ENCODE measurements at places on chromosomes 7 and 10.

- DNase-seq: no peak
Observed at GRCh38 chr7:93574646-93575554, at the start of gene CALCR. Gene CALCR, minus strand, starts transcription at chr7:93574724. Its CDS starts 87,743 bp downstream, at chr7:93486981.

GRCh38 chr10:105195831-105196230, 554.7 kb downstream of the SORCS3 start:
- DNase-seq: no peak

DNA sequence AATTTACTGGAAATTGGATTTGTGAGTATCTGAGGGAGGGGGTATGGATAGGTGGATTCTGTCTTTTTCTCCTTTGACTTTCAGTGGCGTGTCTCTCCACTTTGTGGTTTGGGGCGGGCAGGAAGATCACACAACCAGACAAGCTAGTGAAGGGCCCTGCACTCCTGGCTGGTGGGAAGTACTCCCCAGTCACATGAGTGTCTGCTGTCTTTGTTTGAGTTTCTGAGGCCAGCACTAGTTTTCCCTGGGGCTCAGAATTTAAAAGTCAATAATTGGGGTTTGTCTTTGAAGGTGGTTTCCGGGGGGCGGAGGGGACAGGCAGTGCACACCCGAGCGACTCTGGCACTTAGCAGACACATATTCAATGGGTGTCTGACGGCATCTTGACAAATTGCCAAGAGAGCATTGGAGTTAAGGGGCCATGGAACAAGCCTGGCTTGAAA, 120.1 kb downstream of the WDFY4 start:
- no peak for DNase-seq

DNA sequence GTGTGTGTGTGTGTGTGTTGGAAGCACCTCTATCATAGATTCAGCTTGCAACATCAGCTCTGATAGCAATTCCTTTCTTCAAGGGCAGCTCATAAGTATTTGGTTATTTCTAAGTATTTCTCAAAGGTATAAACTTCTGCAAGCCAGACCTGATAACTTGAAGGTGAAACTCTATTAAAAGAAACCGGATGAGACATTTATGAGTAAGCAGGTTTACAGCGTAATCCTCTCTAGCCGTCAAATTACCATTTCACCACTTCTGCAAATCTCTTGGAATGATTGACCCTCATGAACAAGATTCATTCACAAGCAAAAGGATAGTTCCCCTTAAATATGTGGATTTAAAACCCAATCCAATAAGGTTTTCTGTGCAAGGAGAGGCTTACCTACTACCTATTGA, 23.1 kb downstream of the PDE1C start:
- DNase-seq: no peak

DNA sequence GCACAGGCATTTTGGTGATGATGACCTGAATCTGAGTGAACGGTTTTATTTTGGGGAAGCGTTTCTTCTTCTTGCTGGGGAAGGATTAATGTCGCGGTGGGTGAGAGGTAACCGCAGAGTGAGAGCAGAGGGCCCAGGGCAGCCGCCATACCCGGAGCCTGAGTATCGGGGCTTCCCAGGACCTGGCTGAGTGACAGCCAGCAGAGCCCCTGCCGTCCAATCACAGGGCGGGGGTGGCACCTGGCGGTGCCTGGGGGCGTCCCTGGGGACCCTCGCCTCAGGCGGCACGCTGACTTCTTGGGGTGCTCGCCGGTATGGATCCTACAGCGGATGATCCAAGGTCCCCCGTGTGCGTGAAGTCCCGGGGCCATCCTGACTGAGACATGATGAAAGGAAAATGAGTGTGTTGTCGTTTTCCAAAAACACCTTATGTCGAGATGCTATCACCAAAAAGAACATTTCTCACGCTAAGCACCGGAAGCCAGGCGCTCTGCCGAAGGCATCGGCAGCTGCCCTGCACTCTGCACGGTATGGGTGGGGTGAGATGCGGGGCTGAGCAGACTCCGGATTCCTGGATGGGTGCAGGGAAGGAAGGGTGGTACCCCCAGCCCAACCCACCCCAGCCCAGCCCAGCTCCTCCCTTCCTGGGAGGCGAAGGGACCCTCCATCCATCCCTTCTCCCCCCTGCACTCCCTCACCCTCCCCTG, 227.9 kb upstream of the SHH start:
- no peak for DNase-seq

DNA sequence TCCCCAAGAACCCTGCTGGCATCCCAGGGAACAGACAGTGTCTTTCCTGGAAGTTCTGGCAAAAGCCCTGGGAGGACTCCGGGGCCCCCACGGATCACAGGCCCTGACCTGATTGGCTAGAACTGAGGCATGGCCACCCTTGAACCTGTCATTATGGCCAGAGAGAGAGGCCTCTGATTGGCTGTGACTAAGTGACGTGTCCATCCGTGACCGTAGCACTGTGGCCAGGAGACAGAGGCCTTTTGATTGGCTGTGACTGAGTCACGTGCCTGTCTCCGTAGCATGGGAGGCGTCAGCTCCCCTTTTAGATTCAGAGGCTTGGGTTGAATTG, 163.8 kb downstream of the RGS10 start:
- no peak for DNase-seq

- DNase-seq: no peak
Observed at GRCh38 chr10:59711871-59712494, 2.3 kb upstream of the SLC16A9 start.

- DNase-seq: no peak
Observed at GRCh38 chr10:60389413-60390025, at the start of gene ANK3. Gene ANK3, minus strand, starts transcription at chr10:60389875. Its CDS starts 337 bp downstream, at chr10:60389538.

- no peak for DNase-seq
Observed at GRCh38 chr10:58385784-58386112, 538 bp downstream of the TFAM start.

- no peak for DNase-seq
Observed at GRCh38 chr7:698515-699475, 27.7 kb upstream of the DNAAF5 start.

DNA sequence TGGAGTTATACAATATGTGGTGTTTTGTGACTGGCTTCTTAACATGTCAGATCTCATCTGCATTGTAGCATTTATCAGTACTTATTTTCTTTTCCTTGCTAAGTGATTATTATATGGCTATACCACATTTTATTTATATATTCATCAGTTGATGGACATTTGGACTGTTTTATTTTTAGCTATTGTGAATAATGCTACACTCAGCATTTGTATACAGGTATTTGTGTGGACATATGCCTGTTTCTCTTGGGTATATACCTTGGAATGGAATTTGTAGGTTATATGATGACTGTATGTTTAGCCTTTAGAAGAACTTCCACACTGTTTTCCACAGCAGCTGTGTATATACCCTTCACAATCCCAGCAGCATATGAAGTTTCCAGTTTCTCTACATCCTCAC, 86.5 kb downstream of the GSDME start:
- no peak for DNase-seq

- DNase-seq: no peak
Observed at GRCh38 chr10:90652519-90652918, 205.3 kb downstream of the HTR7 start.

- DNase-seq: no peak
Observed at GRCh38 chr7:41005374-41005901, 697.5 kb downstream of the INHBA start.

- DNase-seq: no peak
Observed at GRCh38 chr7:370259-370625, 80.3 kb downstream of the FOXL3 start.

DNA sequence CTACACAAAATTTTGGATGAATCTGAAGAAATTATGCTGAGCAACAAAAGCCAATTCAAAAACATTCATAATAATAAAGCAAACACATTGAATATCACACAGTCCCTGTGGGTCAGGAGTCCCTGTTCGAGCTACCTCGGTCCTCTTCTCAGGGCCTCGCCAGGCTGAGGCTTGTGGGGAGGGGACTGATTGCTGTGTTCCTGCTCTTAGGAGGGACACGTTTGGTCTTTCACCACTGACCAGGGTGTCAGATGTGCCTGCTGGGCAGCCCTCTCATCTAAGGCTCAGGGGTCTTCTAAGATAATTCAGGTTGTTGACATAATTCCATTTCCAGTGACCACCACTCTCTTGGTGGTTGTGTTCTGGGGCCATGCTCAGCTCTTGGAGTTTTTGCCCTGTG, 233.8 kb upstream of the PPP2R2D start:
- DNase-seq: no peak

DNA sequence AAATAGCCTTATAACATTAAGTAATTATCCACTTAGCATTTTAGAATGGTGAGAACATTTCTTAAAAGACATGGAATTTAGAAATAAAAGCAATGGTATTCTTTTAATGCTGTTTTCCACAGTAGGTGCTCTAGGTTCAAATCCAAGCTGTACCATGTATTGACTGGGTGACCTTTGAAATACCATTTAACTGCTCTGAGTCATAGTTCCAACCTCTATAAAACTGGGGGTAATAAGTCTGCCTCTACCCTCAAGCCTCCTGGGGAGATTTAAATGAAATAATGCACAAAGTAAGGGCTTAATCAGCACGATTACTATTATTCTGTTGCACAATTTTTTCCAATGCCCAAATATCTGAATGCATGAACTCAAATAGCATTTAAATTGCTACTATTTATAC, 236.4 kb upstream of the CCDC6 start:
- no peak for DNase-seq

DNA sequence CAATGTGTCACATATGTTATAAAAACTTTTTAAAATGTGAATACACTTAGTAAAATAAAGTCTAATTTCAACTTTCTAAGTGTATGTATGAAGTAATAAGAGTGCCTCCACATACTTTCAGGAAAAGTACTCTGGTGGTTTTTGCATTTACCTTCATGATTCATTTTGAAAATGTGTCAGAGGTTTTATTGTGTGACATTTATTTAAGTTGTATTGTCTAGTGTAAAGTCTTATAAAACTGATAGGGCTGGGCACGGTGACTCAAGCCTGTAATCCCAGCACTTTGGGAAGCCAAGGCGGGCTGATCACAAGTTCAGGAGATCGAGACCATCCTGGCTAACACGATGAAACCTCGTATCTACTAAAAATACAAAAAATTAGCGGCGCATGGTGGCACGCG, 226.5 kb downstream of the ITGB1 start:
- DNase-seq: no peak

- DNase-seq: no peak
Observed at GRCh38 chr7:69060516-69060915, 537.8 kb upstream of the AUTS2 start.

DNA sequence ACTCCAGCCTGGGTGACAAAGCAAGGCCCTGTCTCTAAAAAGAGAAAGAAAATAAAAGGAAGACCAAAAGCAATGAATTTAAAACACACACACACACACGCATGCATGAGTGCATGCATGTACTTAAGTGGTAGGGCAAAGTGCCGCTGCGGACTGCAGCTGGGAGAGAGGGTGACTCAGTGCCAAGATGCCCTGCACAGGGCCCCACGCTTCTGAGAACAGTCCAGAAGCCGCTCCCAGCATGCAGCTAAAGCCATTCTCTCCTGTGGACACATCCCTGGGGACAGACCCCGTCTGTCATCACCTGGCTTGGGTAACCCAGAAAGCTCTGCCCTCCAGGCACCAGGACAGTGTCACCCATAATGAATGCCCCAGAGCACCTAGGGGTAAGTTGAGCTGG, 61.0 kb upstream of the MYL10 start:
- no peak for DNase-seq

DNA sequence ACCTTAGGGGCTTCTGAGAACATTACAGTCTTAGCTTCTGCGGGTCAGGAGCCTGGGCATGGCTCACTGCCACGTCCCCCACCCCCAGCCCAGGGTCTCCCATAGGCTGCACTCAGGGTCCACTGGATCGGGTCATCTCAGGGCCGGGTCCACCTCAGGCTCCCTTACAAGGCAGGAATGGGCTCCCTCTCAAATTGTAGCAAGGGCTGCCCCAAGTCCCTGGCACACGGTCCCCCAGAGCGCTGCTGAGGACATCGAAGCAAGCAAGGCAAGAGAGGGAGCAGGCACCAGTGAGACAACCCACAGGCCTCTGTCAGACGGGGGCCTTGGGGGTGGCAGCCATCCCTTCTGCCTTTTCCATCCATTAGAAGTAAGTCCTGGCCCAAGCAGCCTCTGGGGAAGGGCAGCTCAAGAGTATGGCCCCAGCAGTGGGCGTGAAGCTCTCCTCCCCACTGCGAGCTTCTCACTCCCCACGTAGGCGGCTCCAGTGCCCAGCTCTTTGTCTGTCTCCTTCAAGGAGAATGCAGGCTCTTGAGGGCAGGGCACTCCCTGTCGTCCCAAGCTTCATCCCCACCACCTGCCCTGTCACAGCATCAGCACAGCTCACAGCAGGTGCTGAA, 18.0 kb upstream of the RET start:
- DNase-seq: no peak

DNA sequence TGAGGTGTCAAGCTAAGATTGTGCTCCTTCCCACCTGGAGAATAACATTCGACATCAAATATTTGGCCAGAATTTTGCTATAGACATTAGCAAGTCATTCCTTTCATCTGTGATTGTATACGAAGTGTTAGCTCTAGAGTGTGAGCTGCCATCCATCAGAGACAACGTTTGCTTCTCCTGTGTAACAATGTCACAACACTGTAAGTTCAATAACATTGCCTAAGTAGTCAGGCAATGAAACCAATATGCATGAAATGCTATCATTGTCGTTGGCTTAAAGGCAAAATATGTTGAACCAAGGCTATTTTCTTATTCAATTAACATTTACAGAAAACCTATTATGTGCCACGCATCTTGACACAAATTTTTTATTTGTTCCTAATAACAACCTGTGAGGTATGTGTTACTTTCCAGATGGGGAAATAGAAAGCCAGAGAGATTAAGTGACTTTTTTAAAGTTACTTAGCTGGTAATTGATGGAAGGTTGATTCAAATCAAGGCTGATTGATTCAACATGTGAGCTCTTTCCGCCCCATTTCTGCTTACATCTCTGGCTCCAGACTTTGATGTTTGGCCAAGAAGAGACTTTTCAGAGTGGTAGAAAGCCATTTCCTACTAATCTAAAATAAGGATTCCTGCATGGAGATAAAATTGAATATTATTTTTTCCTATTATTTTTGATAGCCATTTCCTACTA, 32.0 kb downstream of the BET1 start:
- DNase-seq: no peak

- DNase-seq: no peak
Observed at GRCh38 chr10:91860885-91861284, 48.4 kb downstream of the FGFBP3 start.

DNA sequence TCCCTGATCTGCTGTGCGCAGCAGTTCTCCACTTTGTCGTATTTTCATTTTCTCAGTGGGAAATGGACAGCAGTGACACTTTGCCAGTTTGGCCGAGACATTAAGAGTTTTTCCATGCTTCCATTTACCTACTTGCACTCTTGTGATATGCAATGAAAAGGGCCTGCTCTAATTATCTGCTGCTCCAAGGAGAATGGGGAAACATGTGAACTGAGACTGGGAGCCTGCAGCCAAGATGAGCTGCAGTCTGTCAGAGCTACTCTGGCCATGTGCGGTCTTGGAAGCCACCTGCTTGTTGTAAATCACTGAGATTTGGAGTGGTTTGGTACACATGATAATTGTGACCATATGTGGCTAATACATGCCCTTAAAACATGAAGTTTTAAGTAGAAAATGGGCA, 586.6 kb upstream of the POT1 start:
- no peak for DNase-seq

Measured in stimulated activated CD4-positive, alpha-beta T cell treated with anti-CD3 and anti-CD28 coated beads, TNF-alpha, amount 100 ng/mL, for 1 hour (primary cell).